ENCODE measurements at places on chromosomes 16 and 17.

GRCh38 chr16:4323845-4324488 is 8.1 kb downstream of the GLIS2 start:
- peak; percentile 71 for DNase-seq

DNA sequence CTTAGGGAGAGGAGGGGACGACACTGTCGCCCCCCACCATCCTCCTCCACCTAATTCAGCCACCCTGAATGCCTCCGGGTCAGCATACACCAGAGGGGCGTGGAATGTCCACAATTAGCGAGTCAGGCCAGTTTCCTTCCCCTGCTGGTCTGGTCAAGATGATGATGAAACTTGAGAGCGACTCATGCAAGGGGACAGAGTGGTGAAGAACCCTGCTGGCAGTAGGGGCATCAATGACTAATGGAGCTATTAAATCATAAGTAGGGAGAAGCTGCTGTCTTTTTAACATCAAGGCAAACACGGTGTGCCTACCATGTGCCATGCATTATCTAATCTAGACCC is 7.2 kb downstream of the SPACA3 start:
- no peak for DNase-seq

DNA sequence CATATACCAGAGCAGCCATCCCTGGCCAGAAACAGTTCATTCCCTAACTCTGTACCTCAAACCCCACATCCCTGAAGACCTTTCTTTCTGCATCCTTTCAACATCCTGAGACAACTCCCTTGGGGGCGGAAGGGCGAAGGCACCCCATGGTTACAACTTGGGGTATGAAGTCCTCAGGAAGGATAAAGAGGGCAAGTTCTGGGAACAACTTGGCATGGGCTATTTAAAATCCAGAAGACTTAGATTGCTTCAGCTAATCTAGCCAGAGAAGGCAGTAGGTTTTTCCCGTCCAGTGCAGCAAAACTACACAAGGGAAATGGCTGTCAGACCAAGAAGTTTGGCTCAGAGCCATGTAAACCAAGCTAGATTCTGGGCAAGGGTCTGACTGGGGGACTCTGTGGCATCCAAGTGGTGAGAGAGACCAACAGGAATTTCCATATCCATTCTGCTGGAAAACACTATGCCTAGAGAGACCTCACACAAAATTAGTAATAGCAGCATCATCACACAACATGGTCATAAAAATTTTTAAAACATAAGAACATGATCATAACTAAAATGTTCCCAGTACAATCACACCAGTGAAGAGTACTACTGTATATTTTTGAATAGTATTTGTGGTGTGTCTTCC is 113.2 kb downstream of the CDYL2 start:
- DNase-seq, result no peak

- no peak for DNase-seq
Observed at GRCh38 chr17:7840441-7840840, 6.4 kb downstream of the KDM6B start.

DNA sequence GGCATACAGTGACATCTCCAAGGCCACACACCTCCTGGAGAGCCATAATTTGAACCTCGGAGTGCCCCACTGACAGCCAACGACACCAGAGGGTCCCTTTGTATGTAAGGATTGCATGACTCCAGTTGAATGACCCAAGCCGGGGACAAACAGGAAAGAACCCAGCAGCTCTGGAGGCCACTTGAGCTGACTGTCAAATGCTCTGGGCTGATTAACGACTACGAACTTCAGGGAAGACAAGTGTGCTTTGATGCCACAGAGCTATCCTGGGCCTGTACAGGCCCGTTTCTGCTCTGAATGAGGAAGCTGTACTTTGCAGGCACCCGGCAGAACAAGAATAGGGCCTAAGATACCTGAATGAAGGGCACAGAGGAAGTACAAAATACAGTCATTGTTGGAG is 404.6 kb downstream of the SLC39A11 start:
- DNase-seq, result peak; percentile 35

- DNase-seq, result no peak
Observed at GRCh38 chr17:40112718-40113109, 9.1 kb upstream of the MSL1 start.

DNA sequence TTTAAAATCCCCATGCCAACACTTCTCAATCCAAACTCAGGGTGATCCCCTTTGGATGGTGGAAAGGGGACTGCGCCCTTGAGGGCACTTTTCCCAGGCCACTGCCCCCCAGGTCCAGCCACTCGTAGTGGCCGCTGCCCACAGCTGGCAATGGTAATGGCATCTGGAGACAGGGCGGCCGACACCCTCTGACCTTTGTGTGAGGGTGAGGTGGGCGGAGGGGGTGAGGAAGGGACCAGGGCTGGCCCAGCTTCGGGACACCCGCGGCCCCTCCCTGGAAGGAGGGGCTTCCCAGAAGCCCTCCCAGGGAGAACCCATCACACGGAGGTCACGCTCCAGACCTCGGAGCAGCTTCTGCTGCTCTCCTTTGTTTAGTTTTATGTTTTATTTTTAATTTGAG is 289.7 kb downstream of the FOXL1 start:
- no peak for DNase-seq

DNA sequence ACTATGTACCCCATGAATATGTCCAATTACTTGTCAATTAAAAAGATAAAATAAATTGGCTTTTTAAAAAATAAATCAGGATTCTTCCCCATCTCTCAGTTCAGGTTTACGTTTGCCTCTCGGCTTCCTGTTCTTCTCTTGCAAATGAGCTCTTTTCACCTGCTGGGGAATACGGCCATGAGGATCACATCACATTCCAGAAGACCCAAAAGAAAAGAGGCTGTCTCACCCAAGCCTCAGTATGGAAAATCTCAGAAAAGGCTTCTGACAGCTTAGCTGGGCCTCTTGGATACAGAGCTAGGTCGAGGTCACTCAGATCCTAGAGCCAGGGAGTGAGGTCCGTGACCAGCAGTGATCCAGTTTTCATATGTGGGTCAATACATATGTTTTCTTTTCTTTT is 171.2 kb upstream of the SDK2 start:
- DNase-seq, result no peak

- no peak for DNase-seq
Observed at GRCh38 chr17:3598078-3598477, 11.1 kb downstream of the TRPV1 start.

DNA sequence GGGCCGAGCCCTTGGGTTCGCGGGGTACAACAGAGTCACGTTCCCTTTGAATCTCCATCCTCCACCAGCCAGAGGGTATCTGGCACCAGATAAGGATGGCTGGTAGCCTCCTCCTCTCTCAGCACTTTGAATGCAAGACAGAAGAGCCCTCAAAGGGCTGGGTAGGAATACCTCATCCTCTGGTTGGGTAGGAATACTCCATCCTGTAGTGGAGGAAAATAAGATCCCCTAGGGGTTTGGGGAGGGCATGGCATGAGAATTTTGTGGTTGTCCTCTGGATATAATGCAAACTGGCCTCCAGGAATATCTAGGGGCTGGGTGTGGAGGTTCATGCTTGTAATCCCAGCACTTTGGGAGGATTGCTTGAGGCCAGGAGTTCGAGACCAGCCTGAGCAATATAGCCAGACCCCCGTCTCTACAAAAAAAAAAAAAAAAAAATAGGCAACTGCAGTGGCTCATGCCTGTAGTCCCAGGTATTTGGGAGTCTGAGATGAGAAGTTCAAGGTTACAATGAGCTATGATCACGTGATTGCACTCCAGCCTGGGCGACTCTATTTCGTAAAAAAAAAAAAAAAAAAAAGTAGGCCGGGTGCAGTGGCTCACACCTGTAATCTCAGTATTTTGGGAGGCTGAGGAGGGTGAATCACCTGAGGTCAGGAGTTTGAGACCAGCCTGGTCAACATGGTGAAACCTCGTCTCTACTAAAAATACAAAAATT is 2.7 kb downstream of the IGFBP4 start:
- no peak for DNase-seq

DNA sequence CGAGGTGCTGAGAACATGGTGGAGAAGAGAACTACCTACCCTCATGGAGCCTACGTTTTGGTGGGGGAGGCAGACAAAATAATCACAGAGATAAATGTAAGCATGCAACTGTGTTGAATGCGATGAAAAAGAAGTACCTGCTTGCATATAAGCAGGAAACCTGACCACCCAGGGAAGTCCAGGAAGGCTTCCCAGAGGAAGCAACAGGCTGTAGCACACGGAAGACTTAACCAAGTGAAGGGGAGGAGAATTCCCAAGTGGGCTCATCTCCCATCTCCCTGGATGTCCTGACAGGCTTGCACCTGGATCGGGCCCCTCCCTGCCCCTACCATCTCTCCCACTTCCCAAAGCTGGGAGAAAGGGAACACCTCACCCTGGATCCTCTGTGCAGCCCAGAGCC is 2.0 kb downstream of the SCRN2 start:
- DNase-seq, result no peak

DNA sequence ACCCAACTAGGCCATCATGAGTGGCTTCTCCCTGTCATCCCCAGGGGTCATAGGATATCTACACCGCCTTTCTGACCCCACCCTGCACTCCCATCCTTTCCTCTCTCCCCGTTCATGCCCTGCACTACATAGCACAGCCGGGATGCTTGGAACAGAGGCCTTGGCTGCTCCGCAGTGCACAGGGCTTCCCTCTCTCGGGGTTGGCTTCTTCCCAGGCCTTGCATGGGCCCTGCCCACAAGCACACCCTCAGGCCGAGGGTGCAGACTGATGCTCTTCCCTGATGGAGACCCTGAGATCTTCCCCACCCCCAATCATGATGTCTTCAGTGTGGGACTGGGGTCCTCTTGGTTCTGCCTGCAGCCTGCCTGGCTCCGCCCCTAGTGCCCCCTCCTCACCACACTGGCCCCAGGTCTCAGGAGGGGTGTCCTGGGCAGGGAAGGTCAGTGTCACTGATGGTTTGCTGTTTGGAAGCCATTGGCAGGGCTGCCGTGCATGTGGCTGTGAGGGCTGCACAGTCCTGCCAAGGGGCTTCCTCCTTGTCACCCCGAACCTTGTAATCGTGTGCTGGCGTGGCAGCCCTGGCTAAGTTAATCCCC is 14.3 kb upstream of the NAGLU start:
- DNase-seq, result peak; percentile 18

DNA sequence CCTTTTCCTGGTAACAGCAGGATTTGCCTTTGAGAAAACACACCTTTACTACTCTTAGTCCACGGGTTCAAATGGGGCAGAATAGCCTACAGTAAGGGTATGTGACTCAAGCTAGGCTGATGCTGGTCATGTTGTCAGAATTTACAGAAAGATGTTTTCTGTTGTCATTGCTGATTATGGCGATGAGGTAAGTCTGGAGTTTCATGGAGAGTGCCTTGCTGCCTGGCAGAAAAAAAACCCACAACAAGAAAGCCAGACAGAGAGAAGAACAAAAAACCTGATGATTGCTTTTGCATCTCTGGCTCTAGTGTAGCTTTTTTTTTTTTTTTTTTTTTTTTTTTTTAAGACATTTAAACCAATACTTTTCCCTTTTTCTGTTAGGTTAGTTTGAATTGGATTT is 47.9 kb downstream of the SLC6A4 start:
- no peak for DNase-seq

DNA sequence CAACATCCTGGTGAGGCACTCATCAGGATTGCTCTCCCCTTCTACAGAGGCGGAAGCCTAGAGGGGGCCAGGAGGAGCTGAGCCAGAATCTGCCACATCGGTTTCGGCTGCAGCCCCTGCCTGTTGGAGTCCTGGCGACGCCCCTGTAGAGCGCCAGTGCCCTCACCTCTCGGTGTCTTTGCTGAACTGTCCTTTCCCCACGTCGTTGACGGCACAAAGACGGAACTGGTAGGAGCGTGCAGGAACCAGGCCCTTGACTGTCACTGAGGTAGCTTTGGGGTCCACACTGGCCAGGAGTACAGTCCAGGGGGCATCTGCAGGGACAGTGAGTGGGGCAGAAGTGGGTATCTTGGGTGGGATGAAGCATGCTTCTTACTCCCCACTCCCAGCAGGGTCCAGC is 110.3 kb upstream of the CDC42EP4 start:
- no peak for DNase-seq

GRCh38 chr16:55830658-55831294 is 2.1 kb downstream of the CES1 start:
- no peak for DNase-seq

- peak; percentile 24 for DNase-seq
Observed at GRCh38 chr16:19520861-19521331, 1.0 kb downstream of the GDE1 start.

DNA sequence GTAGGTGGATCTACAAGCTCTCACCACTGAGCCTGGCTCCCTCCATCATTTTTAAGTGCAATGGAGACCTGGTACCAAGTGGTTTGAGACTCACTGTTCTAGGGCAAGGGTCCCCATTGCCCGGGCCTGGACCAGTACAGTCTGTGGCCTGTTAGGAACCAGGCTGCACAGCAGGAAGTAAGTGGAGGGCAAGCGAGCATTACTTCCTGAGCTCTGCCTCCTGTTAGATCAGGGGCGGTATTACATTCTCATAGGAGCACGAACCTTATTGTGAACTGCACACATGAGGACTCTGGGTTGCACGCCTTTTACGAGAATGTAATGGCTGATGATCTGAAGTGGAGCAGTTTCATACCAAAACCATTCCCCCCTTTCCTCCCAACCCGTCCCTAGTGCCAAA is 6.8 kb upstream of the ZNF594 start:
- DNase-seq, result no peak

- DNase-seq, result no peak
Observed at GRCh38 chr17:55410722-55411462, 10.7 kb downstream of the MMD start.

GRCh38 chr17:49817993-49818392 is 29.5 kb downstream of the KAT7 start:
- no peak for DNase-seq

- no peak for DNase-seq
Observed at GRCh38 chr16:1492082-1492922, 858 bp upstream of the TELO2 start.

GRCh38 chr17:61524319-61524718 is 66.7 kb downstream of the NACA2 start:
- no peak for DNase-seq

DNA sequence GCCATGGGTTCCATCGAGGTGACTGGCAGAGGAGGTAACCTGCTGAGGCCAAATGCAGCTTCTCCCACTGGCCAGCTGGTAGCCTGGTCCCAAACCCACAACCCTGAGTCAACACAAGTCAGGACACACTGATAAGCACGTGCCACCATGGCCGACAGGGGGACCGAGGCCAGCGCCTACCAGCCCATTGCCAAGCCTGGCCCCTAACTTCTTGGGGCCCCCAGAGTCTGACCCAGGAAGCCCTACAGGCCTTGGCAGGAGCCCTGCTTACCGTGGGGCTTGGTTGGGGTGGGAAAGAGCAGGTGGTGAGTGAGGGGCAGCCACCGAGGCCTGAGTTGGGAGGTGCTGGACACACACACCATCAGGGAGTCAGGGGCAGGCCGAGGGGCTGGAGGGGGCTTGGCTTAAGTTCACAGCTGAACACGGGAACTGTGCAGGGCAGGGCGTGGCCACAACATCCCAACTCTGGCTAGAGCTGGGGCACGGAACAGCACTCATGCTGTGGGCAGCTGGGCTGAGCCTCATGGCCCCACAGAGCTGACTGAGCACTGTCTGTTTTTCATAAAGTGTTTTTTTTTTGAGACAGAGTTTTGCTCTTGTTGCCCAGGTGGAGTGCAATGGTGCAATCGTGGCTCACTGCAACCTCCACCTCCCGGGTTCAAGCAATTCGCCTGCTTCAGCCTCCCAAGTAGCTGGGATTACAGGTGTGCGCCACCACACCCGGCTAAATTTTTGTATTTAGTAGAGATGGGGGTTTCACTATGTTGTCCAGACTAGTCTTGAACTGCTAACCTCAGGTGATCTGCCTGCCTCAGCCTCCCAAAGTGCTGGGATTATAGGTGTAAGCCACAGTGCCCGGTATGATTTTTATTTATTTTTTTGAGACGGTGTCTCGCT is 5.5 kb downstream of the MRPL28 start:
- no peak for DNase-seq
